ENCODE measurements at places on chromosomes 6 and 20.
A peak's percentile ranks its signal among the peaks of the same experiment; 100 is the strongest.

DNA sequence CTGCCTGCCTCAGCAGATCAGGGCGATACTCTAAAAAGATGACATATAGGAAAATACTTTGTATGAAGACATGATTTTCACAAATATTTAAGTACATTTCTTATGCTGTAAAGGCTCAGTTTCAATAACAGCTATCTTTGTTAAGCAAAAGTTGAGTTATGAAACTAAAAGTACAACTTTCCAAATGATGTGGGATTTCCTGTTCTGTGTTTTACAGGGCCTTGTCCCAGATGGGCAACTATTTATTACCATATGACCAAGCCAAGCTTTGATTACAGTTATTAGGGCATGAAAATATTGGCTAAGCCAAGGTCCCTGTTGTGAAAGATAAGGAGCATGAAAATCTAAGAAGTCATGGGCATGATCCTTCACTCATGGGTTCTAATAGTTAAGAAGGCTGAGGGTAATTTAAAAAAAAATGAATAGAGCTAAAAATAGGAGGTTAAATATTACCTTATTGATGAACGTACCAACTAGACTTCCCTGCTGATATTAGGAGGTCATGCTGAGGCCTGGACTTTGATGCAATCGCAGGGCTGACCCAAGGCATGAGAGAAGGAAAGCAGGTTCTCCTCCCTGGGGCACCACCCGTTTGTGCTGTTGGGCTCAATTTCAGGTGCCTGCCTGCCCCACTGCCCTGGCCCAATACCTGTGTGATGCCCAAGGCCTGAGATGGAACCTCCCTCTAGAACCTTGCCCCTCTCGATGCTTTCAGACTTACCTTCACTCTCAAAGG, 294.4 kb upstream of the PRDM1 start:
- H3K4me1 ChIP-seq, result peaks cover 8% of the 10 kb centered on the region
- no peak overlapping the region for H3K27ac ChIP-seq
- no peak for DNase-seq
- peaks cover 4% of the 10 kb centered on the region for H3K27me3 ChIP-seq

DNA sequence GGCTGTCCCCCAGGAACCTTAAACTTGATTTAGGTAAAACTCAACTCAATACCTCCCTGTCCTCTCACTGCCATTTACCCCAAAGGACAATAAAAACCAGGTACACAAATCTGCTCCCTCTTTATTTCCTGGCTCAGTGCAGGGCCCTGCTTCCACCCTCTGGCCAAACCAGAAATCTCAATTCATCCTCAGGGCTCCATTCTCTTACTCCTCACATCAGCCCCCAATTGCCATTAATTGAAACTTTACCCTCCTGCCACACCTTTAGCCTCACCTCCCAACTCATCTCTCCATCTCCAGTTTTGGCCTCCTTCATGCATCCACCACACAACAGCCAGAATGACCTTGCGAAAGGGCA, 10.5 kb downstream of the ZBTB2 start:
- H3K4me1 ChIP-seq, result peaks cover 20% of the 10 kb centered on the region
- DNase-seq, result no peak

DNA sequence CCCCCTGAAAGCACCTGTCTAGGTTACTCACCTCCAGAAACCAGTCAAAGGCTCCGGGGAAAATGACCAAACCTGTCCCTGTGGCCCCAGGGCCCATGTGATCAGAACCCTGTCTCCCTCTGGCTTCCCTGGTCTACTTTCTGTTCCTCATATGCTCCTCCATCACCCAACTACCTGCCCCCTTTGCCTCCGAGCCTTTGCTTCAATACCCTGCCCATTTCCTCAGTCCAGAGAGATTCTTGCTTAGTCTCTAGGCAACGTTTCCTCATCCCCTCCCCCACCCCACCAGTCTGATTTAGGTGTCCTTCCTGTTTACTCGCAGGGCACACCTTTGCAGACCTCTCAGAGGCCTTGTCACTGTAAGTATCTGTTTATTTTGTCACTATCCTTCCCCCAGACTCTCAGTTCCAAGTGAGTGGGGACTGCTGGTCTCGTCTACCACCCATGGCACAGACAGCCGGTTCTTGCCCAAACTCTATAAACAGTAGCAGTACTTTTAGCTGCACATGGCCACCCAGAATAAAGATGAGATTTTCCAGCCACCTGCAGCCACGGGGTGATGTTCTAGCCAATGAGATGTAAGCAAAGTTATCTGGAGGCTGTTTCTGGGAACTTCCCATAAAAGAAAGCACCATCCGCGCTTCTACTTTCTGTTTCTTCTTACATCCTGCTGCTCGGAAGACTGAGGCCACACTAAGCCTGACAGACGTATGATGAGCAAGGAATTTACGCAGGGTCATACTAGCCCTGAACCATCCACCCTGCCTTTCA, 13.3 kb downstream of the ELOVL5 start:
- no peaks in the 10 kb centered on the region for H3K27me3 ChIP-seq
- DNase-seq, result no peak
- H3K4me1 ChIP-seq, result peaks cover 48% of the 10 kb centered on the region

DNA sequence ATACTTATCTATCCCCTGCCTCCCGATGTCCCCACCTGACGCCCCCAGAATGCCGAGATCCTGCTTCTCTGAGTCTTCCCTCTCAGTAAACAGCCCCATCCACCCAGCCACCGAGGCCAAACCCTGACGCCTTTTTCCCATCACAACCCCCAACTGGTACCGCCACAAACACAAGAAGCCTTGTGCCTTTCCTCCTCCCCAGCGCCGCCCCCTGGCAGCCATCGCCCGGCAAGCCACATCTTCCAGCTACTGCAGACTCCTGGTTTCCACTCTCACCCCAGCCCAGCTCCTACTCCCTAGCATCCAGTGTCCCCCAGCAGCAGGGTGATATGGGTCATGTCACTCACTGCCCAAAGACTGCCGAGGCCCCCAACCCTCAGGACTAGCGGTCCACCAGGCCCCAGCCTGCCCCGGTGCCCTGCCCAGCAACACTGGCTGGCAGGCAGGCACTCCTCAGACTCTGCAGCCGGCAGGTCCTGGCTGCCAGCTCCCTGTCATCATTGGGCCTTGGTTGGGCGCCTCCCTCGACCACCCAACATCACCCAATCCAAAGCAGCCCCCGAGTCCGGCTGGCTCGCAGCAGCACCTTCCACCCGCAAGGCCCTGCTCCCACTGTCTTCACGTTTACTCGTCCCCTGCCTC, 11.2 kb downstream of the TCFL5 start:
- no peak overlapping the region for H3K4me3 ChIP-seq
- no peaks in the 10 kb centered on the region for H3K27me3 ChIP-seq
- H3K4me1 ChIP-seq, result no peaks in the 10 kb centered on the region
- no peak overlapping the region for H3K27ac ChIP-seq
- no peak for DNase-seq

- no peaks in the 10 kb centered on the region for H3K36me3 ChIP-seq
- H3K4me3 ChIP-seq, result no peak overlapping the region
- H3K27me3 ChIP-seq, result no peaks in the 10 kb centered on the region
- no peak for DNase-seq
- H3K27ac ChIP-seq, result no peak overlapping the region
- H3K4me1 ChIP-seq, result peaks cover 34% of the 10 kb centered on the region
Observed at GRCh38 chr20:9255171-9255570, 186.3 kb downstream of the PLCB4 start.

DNA sequence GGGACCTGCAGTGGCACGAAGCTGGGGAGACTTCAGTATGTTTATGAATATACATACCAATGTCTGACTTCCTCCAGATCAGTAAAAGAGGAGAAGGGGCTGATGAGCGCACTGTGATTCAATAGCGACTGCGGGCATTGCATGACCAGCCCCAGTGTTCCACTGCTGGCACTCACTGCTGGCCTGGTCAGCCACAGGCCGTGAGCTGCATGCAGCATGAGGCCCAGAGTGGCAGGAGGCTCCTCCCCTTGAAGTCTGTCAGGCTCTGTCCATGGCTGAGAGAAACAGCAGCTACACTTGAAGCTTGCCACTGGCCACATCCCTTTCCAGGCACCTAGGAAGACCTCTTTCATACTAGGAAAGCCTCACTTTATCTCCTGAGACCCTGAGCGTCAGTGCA, 265.9 kb upstream of the CDYL start:
- no peak overlapping the region for H3K4me3 ChIP-seq
- no peaks in the 10 kb centered on the region for H3K36me3 ChIP-seq
- H3K27ac ChIP-seq, result no peak overlapping the region
- peaks cover 15% of the 10 kb centered on the region for H3K4me1 ChIP-seq

DNA sequence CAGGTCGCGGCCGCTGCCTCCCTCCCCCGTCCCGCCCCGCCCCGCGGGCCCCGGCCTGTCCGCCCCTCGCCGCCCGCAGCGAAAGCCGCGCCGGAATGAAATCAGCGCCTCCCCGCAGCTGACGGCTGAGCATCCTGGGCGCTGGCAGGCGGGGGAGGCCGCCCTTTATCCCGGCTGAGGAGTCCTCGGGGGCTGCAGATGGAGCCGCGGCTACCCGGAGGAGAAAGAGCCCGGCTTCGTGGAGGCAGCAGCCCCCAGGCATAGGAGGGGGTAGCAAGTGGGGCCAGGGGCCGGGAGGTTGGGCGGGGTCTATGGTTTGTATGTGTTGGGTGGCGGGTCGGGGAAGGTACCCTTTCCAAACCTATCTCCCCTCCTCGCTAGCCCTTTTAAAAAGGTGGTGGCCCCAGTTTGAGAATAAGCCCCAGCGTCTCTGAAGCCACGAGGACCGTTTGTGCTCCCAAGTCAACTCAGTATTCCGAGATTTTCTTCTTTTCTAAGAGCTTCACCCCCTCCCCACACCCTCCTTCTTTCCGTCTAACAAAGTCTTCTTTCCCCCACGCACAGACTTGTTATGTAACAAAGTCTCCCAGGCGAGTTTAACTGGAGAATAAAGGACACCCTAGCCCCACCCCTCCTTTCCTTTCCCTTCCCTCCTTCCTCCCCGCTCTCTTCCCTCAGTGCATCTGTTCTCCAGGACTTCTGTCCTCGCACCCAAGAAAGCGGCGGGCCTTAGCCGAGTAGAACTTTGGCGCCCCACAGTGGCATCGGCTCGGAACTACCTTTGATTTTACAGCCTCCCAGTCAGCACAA, 11.0 kb downstream of the POU3F2 start:
- H3K36me3 ChIP-seq, result no peaks in the 10 kb centered on the region
- peaks cover 91% of the 10 kb centered on the region for H3K27me3 ChIP-seq
- H3K27ac ChIP-seq, result no peak overlapping the region
- DNase-seq, result peak; percentile 66

DNA sequence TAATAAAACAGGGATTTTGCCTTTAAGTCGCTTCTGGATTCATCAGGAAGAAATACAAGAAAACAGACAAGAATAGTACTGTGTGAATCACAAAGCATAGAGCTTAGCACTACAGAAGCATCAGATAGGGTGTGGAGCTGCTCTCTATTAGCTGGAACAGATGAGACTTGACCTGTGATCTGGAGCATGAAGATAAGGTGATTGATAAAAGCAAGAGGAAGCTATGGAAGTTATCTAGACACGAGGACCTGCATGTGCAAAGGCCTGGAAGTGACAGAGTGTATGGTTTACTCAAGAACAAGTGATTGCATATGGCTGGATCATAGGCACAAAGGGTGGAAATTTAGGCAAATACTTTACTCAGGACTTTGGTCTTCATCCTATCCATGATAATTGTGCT, 112.9 kb upstream of the MLIP start:
- DNase-seq, result no peak
- no peaks in the 10 kb centered on the region for H3K4me1 ChIP-seq
- no peak overlapping the region for H3K4me3 ChIP-seq
- H3K36me3 ChIP-seq, result no peaks in the 10 kb centered on the region

DNA sequence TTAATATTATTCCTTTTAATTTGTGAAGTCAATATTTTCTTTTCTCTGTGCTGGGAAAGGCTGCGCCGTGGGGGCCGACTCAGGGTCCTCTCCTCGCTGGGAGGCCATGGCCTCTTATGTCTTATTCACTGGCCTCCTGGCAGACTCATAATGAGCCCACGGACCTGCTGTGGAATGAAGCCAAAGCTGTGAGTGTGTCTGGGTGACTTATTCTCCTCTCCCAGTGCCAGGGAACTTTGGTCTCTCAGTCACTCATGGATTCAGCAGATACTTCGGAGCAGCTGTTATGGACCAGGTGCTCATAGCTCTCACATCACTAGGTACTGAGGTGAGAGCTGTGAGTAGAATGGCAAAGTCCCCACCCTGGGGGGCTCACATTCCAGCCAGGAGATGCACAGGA, 297.6 kb downstream of the CDH26 start:
- H3K27me3 ChIP-seq, result no peaks in the 10 kb centered on the region
- no peak overlapping the region for H3K4me3 ChIP-seq
- H3K36me3 ChIP-seq, result no peaks in the 10 kb centered on the region
- DNase-seq, result no peak
- H3K27ac ChIP-seq, result no peak overlapping the region

GRCh38 chr6:36735110-36736071, 37.8 kb downstream of the RAB44 start:
- peak; percentile 89 for DNase-seq
- H3K27ac ChIP-seq, result peak overlapping the region; percentile 78
- H3K4me3 ChIP-seq, result peak overlapping the region; percentile 21
- H3K4me1 ChIP-seq, result peaks cover 22% of the 10 kb centered on the region

DNA sequence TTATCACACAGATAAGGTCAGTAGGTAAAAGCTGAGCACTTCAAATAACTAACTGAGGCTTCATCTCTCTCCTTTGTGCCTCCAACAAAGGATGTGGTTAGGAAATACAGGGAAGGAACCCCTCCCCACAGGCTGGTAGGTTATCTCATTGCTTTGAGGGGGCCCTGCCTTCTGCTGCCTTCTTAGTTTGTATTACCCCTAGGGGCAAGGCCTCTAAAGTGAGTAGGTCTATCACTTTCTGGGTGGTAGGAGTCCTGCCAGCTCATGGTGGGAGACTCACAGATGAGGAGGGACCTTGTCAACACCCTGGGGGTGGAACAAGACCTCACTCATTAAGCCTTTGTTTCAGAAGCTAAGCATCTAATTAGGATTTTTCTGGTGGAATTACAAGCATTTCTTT, 34.6 kb downstream of the EDN1 start:
- H3K27me3 ChIP-seq, result no peaks in the 10 kb centered on the region
- H3K4me3 ChIP-seq, result no peak overlapping the region
- no peaks in the 10 kb centered on the region for H3K4me1 ChIP-seq
- no peak overlapping the region for H3K27ac ChIP-seq
- no peak for DNase-seq

DNA sequence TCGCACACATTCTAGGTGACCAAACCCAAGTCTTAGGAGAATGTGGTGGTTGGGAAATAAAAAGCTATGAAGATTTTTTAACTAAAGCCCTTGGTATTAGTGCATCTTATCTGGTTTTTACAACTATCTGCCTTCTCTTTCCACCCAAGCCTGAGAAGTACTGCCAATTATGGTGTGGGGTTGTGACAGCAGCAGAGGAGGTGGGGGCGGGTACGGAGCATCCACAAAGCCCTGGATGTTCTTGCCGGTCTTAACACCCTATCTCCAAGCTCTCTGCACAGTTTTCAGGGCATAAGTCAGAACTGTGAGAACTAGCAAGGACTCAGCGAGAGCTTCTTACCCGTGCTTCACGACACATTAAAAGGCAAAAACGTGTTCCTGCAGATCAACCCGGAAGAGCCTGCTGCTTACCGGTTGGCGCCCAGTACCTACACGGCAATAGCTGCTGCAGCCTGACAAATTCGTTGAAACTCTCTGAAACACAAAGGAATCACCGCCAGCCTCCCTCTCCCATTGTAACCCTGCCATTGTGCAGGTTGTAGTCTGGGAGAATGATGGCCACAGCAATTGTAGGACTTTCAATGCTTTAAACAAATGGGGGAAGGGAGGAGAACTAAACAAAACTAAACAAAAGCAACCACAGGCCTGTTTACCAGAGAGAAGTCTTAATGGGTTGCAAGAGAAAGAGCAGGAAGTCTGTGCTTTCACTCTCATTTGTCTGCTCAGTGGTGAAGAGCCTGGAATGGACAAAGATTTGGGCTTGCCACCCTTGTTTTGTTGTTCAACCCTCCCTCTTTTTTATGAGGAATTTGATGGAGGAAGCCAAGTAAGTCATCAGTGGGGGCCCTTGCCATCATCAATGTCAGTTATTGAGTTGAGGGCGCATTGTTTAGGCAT, 461.0 kb upstream of the JARID2 start:
- no peaks in the 10 kb centered on the region for H3K4me1 ChIP-seq
- no peak overlapping the region for H3K4me3 ChIP-seq
- no peaks in the 10 kb centered on the region for H3K36me3 ChIP-seq
- no peak overlapping the region for H3K27ac ChIP-seq

Measured in heart right ventricle (tissue), 16 donors.